ENCODE measurements at places on chromosomes 4 and X.

DNA sequence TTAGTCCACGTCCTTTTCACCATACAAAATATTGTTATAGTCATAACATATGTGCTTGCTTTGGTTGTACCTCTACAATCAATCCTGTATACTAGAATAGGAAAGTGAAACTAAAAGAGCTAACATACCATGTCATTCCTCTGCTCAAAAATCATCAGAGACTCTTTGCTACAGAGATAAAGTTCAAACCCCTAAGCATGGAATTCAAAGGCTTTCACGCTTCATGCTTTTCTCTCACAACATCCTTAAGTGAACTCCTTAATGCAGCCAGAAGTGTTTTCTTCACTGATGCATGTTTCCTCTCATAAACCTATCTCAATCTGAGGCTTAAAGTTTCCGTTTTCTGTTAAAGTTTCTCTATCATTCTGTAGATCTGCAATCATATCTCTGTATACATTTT lies 744.6 kb upstream of the IGFBP7 start:
- DNase-seq: no peak

DNA sequence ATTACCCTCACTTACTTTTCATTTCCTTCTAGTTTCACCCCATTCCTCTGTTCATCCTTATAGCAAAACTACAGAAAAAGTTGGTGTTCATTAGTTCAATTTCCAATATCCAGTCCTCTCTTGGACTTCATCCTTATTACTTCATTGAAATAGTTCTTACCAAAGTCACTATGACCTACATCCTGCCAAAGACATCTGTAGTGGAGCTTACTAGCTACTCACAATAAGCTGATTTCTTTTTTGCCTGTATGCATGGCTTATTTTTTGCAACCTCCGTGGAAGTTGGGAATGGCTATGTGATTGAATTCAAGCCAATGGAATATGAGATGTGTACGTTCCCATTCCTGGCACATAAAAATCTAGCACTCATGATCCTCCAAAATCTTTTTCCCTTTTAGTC lies 4.6 kb upstream of the CDKL2 start:
- no peak for DNase-seq

GRCh38 chr4:34187056-34187455 lies 2057.3 kb downstream of the ARAP2 start:
- no peak for DNase-seq

DNA sequence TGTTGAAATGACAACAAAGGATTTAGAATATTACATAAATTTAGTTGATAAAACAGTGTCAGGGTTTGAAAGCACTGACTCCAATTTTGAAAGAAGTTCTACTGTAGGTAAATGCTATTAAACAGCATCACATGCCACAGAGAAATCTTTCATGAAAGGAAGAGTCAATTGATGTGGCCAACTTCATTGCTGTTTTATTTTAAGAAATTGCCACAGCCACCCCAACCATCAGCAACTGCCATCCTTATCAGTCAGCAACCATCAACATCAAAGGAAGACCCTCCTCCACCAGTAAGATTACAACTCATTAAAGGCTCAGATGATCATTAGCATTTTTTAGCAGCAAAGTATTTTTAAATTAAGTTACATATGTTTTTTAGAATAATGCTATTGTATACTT lies 54.6 kb upstream of the RAB9B start:
- no peak for DNase-seq

GRCh38 chrX:118459494-118459893 lies 36.1 kb upstream of the DOCK11 start:
- peak; percentile 5 for DNase-seq

- DNase-seq: no peak
Observed at GRCh38 chr4:139743027-139743426, 77.4 kb downstream of the MGST2 start.

DNA sequence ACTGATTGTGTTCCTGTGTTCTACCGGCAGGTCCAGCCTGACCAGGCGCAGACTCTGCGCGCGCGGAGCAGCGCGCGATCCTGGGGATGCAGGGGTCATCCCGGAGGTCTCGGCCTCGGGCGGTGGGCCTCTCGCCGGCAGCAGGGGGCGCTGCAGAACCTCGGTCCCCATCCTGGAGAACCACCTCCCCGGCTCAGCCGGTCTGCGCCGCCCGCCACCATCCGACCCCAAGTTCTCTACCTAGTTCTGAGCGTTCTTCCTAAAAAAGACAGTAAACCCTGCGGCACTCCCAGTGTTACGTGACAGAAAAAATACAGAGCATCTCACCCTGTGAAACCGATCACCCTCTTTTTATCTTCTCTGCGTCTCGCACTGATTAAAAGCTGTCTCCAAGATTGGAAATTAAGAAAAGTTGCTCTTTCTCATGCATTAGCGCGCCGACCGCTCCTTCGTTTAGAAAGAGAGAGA lies 1.6 kb downstream of the TRPC3 start:
- DNase-seq: peak; percentile 33

GRCh38 chr4:138460477-138461414 lies 218.6 kb upstream of the SLC7A11 start:
- no peak for DNase-seq

DNA sequence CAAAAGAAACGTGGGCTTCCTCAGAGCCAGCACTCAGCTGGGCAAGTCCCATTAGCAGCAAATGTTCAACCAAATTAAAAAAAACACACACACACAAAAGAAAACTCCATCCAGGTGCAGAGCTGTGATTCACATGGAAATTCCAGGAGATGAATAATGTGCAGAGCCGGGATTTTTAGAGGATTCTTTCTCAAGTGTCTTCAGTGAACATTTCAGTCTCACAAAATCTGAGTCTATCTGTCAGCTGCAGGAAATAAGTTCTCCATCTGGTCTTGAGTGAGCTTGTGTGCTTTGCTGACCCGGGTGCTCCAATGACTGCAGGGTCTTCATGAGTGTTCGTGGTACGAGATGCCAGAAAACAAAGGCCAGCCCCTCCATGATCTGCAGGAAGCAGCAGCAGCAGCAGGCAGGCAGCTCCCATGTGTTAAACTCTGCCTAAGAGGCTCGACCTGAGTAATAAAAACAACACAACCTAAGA lies 44.3 kb downstream of the RASGEF1B start:
- no peak for DNase-seq

GRCh38 chrX:153475271-153475670 lies 4.9 kb upstream of the HAUS7 start:
- DNase-seq: no peak

GRCh38 chrX:80807606-80807991 lies 2.1 kb downstream of the BRWD3 start:
- DNase-seq: no peak

DNA sequence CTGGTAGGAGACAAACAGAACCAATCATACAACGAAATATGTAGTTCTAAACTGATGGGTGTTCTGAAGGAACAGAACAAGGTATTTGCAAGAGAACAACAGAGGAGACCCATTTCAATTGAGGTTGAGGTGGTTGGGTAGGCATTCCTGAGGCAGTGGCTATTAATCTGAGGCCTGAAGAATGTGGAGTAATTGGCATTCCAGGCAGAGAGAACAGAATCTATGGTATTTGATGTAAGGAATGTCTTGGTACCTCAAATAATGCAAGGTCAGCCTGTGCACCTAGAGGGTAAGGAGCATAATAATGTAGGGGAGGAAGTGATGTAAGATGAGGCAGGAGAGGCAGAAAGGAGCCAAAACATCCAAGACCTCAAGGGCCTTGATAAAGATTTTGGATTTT lies 109.5 kb upstream of the TEX13C start:
- DNase-seq: no peak

DNA sequence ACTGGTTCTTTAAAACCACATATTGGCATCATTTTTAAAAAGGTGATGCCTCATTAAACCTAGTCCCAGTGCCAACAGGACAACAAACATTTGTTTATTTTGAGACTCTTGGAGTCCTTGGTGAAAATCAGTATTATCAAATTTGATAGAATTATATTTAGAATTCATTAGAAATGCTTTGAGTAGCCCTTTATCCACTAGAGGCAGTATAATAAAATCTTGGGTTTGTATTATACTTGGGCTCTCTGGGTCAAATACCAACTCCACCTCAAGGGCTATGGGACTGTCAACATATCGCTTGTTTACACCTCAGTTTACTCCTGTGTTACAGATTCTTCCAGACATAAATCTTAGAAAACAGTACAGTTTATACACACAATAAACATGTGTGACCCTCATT lies 335.7 kb upstream of the FSTL5 start:
- no peak for DNase-seq

DNA sequence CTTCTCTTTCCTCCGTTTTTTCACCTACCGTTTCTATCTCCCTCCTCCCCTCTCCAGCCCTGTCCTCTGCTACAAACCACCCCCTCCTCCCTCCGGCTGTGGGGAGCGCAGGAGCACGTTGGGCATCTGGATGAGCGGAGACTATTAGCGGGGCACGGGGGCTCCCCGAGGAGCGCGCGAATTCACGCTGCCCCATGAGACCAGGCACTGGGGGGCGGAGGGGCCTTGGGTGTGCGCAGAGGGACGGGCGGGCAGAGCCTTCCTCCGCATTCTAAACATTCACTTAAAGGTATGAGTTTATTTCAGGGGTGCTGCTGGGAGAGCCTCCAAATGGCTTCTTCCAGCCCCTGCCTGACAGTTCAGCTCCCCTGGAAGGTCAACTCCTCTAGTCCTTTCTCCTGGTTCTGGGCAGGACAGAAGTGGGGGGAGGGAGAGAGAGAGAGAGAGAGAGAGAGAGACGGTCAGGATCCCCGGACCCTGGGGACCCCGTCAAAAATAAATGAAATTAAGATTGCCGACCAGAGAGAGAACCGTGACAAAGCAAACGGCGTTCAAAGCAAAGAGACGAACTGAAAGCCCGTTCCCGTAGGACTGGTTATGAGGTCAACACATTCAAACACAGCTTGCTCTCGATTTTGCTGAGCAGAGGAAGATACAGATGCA lies 5.0 kb downstream of the SHOX start:
- DNase-seq: no peak

GRCh38 chrX:39253551-39253950 lies 452.3 kb downstream of the MID1IP1 start:
- DNase-seq: no peak

- DNase-seq: no peak
Observed at GRCh38 chrX:24190500-24191156, 41.1 kb downstream of the ZFX start.

GRCh38 chrX:21711129-21711847 lies 46.6 kb downstream of the SMPX start:
- DNase-seq: no peak

- no peak for DNase-seq
Observed at GRCh38 chr4:67880866-67881610, 2.8 kb downstream of the TMPRSS11D start.

GRCh38 chr4:7805533-7806337 lies 133.9 kb downstream of the AFAP1 start:
- DNase-seq: no peak

DNA sequence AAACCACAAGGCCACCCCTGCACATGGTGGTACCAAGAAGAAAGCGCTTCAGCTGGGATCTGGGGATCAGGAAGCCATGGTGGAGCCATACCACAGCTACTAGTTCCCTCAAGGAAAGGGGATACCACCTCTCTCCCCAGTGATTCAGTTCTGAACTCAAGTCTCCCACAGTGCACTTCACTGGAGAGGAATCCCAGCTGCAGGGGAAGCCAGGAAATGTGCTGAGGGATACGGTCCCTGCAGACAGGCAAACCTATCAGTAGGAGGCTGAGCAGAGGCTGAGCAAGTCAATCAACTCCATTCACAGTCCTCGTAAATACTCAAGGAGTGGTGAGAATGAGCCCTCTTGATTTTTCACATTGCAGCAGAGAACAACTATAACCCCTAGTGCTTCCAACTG lies 11.0 kb downstream of the TMEM192 start:
- DNase-seq: no peak

GRCh38 chrX:39774774-39775328 lies 322.9 kb downstream of the BCOR start:
- no peak for DNase-seq

DNA sequence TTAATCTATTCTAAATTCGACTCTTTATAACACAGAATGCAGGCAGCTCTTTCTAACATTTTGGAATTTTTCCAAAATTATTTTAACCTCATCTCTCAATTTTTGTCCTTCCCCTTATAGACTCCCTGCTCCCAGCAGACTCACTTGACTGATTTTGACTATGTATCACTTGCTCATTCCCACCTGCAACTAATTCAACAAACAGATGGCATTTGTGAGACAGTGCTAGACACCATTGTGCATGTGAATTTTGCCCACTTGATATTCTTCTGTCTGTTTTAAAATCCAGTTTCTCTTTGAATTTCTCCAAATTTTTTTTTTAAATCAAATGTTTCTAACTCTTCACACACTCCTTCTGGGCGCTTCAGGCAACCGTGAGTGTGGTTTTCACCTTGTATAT lies 1534.0 kb downstream of the PCDH7 start:
- DNase-seq: no peak

- DNase-seq: peak; percentile 36
Observed at GRCh38 chr4:139746431-139747171, 81.0 kb downstream of the MGST2 start.

GRCh38 chr4:103032574-103032973 lies 13.1 kb upstream of the SLC9B1 start:
- peak; percentile 36 for DNase-seq
